DMS79 (cell line): ENCODE measurements at places on chromosomes 4 and X.

- DNase-seq, result no peak
Measured at GRCh38 chr4:82367438-82368097, 6.2 kb downstream of the HNRNPD start.

DNA sequence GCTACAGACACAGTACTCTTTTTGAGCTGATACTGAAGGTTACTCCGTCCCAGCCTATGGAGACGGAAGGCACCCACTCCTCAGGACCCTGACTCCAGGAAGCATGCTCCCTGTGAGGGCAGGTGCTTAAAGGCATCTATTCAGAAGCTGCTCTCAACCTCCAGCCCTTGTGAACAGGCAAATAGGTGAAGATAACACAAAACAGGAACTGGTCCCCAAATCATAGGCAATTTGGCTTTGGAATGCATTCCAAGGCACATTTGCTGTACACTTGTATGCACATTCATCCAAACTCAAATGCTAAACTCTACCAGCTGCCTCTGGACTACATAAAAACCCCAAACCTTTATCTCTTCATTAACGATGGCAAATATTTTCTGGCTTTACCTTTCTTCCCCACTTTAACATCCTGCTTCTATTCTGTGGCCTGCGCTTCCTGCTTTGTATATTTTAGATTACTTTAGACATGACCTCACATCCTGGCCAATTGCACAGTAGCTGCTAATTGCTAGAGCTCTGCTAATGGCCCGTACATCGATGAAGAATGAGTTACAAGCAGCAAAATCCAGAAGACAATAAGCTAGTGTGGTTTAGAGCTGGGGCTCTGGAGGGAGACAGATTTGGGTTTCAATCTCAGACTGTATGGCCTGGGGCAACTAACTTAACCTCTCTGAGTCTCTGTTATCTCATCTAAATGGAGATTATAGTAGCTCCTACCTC is 3.2 kb downstream of the SEL1L3 start:
- DNase-seq, result no peak

DNA sequence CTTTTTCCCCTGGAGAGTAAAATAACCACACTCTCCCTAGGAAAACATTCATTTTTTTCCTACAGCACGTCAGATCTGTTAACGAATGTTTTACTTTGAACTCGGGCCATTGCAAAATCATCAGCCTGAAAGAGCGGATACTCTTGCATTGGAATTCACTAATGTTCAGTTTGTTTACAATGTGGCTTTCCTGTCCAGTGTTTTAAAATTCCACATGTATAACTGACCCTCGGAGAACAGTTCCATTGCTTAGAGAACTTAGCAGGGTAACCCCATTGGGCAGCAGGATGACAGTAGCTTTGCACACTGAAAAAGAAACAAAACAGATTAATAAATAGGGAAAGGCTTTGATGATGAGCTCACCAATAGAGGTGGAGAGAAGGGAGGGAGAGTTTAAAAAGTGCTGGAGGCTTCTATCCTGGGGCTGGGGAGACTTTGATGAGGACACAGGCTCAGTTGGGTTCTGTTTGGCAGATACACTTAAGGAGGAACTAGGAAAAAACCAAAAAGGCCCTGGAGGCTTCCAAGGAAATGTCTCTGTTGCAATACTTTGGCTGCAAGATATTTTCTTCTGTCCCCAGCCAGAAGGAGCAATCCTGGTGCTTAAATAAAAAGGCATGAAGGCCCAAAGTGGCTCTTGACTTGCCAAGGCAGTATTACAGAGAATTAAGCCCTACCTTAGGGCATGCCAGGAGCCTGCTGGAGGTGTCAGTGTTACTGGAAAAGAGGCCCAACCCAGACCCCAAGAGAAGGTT is 143.1 kb downstream of the ARSF start:
- DNase-seq, result no peak

DNA sequence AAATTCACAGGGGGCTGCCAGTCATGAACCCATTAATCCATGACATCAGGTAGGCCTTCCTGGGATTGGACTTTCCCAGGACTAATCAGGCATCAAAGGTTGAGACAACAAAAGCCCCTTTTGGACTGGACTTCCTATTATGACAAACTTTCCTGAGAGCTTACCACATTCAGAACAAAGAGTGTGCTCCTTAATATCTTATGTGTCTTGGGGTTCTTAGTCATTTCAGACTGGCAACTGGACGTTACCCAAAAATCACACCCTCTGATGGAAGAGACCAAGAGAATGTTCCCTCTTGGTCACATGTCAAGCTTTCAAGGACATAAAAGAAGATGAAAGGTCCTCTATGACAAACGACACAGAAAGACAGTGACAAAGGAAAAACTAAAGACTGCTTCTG is 31.6 kb upstream of the PPP1R2C start:
- DNase-seq, result no peak

DNA sequence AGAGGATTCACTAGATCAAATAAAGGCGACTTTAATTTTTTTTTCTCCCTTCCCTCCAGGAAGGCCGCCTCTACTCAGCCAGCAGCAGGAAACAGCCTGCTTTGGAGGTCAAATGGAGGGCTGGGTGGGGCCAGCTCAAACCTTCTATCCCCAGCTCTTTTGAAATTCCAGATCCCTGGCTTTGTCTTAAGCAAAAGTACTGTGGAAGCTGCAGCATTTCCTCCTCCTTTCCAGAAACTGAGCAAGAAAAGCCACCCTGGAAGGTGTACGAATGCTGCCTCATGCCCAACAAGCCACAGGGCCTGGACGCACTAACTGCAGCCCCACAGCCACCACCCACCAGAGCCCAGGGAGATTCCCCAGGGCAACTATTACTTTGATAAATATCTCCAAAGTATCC is 55.1 kb upstream of the ZCCHC13 start:
- DNase-seq, result no peak

DNA sequence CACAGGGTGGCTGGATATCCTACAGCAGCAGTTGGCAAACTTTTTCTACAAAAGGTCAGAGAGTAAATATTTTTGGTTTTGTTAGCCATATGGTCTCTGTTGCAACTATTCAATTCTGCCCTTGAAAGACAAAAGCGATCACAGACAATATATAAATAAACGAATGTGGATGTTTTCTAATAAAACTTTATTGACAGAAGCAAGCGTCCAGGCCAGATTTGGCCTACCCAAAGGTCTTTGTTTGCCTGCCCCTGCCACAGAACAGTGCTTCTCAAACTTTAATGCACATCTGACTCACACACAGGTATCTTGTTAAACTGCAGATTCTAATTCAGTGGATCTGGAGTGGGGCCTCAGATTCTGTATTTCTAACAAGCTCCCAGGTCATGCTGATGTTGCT is 621.4 kb upstream of the DIPK2B start:
- no peak for DNase-seq

DNA sequence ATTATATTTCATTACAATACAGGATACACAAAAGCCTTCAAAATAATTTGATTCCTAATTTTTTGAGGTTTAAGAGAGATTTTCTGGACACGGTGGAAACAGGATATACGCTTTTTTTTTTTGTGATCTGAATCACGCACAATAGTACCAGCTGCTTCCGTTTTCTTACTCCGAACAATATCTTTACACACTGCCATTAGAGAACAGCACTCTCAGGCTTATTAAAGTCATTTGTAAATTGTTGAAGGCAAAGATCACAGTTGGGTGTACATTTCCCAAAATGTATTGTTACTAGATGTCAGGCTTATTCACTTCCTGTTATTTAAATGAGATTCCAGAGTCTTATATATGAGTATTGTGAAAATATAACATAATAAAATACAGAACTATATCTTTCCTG is 71.5 kb downstream of the TMEM47 start:
- DNase-seq, result no peak

DNA sequence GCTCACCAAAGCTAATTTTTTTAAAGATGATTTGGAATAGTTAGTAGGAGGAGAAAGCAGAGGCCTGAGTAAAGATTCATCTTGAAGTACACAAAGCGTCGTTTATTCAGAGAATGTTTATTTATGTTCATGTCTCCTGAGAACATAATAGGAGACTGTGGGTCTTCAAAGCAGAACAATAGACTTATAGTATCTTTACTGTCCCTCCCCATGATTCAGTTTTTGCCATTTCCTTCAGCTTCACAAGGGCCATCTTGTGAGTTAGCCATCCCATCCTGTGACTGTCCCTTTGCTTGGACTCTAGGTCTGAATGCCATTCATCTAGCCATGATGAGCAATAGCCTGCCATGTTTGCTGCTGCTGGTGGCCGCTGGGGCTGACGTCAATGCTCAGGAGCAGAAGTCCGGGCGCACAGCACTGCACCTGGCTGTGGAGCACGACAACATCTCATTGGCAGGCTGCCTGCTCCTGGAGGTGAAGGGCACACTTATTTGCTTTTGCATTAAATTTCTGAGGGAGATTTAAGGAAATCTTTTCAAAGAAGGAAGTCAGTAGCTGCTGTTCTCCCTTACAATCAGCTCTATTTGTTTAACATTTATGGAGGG is 105.8 kb downstream of the NFKB1 start:
- DNase-seq, result no peak

- no peak for DNase-seq
Measured at GRCh38 chr4:20394512-20394911, 142.8 kb downstream of the SLIT2 start.

- no peak for DNase-seq
Measured at GRCh38 chr4:178081176-178081575, 638.9 kb upstream of the AGA start.

GRCh38 chr4:6965329-6965728 is 55.7 kb downstream of the TBC1D14 start:
- no peak for DNase-seq

DNA sequence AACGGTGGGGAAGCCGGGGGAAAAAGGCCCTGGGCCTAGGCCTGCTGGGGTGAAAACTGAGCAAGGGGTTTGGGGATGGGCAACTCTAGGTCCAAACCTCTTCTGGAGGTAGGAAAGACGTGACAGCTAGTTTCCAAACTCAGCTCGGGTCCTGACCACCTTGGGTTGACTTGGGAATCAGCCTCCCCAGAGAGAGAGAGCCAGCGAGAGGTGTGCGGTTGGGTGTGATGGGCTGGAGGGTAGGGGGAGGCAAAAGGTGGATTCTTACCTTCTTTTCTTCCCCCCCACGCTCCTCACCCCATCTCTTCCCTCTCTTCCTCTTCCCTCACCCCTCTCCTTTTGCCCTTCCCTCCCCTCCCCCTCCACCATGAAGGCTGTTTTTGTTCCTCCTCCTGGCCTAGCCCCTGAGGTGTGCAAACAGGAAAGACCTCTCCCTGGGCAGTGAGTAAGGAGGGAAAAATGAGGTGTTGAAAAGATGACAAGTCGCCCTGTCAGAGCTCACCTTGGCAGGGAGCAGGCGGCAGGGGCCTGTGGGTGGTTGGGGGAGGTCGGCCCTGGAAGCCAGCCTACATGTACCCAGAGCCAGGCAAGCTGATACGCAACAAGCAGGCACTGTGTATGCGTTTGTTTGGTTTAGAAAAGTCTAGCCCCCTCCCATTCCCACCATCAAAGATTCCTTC is 14.8 kb downstream of the PJA1 start:
- no peak for DNase-seq

GRCh38 chr4:106096454-106096853 is 201.2 kb downstream of the NPNT start:
- no peak for DNase-seq

DNA sequence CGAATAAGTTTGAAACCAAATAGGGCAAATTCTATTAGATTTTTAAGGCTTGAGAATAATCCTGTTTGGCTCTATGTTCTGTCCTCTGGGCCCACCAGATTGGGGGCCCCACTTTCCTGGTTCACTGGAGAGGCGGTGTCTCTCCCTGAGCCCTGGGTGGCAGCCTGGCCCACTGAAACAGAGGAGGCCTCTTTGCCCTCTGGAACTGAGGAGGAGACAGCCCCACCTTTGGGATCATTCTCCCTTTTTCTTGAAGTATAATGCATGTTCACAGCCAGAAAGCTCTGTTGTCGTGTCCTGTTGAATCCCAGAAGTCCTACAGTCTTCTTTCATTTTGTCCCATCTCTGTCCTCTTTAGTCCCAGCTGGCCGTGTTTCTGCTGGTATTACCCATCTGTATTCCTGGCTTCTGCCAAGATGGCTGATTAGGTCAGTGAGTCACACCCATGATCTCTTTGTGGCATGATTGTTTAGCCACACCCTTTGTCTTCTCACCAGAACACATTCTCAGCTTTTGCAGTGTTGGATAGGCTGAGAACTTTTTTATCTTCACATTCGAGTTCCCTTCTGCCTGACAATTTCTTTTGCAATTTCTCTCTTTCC is 8.1 kb upstream of the TBC1D25 start:
- no peak for DNase-seq

GRCh38 chr4:74284053-74284452 is 24.2 kb upstream of the EPGN start:
- DNase-seq, result no peak

GRCh38 chr4:60723796-60724195 is 476.3 kb upstream of the ADGRL3 start:
- no peak for DNase-seq

GRCh38 chr4:170003071-170004070 is 22.8 kb downstream of the MFAP3L start:
- DNase-seq, result no peak

- DNase-seq, result no peak
Measured at GRCh38 chr4:139581096-139581495, 25.1 kb upstream of the SETD7 start.

DNA sequence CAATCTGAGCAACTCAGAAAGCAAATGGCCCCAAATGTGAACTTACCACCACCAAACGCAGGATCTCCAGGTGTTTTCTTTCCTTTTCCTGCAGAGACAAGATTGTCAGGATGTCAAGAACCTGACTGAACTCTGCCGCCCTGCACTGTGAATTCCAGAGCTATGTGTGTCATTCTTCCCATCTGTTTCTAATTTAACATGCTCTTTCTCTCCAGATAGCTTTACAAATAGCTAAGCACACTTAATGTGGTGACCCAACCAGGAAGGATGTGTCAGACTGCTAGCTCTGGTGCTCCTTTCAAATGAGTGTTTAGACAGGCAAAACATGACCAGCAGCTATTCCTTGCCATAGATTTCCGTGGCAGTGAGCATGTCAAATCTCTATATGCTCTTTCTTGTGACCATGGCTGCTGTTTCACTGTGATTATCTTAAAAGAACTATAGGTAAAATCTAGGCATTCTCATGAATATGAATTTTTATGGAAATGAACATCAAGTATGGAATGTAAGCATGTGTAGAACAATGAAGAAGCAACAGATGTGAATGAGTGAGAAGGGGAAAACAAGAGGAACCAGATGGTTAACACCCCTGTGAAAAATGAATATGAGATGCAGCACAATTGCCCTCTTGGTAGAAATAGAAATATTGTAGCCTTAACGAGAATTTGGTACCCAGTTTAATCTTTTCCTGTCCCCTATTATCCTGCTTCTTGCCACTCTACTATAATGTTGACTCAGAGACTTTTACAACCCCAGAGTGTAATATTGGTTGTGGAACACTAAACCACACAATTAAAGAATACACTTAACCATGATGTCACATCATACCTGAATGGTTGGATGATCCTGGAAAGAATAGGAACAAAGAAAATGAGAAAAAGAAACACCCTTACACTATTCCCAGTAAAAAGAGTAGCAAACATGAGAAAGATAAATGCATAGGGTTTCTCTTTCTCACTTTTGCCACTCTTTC is 247.8 kb upstream of the DKK2 start:
- DNase-seq, result no peak

DNA sequence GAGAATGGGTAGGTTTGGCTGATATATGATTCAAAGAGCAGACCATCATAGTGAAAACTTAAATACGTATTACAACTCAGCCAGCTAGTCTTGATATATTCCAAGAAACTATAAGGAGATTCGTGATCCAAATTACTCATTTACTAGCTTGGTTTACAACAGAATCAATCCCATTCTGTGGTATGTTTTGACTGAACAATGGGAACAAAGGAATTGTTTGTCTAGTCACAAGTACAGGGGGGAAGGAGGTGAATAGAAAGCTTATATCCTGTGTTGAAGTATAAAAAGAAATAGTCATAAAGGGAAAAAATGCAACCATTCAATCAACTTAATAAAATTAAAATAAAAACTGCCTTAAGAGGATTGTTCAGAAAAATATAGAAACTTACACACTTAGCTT is 17.0 kb downstream of the C4orf54 start:
- no peak for DNase-seq
